ENCODE measurements at places on chromosomes 11 and 22. TPM values are rescaled to one million over a fixed set of nuclear protein-coding genes. Genes with fewer than 3 reads are reported as not detected.
A peak's percentile ranks its signal among the peaks of the same experiment; 100 is the strongest.

GRCh38 chr22:46047841-46048595, 71.1 kb upstream of the WNT7B start:
- no peak for DNase-seq

DNA sequence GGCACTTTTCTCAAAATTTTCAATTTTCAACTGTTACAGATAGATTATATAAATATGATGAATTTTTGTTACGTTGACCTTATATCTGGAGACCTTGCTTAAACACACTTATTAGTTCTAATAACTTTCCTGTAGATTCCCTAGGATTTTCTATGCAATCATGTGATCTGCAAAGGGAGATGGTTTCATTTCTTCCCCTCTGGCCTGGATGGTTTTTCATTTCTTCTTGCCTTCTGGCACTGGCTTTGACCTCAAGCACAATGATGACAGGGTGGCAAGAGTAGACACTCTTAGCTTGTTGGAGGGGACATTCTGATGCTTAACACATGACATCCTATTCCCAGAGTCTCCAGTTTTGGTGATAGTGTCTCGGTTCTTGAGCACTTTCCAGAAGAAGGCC, 75.9 kb downstream of the DGCR2 start:
- no peak for DNase-seq

GRCh38 chr11:79042824-79043223, 398.0 kb downstream of the TENM4 start:
- DNase-seq: no peak

DNA sequence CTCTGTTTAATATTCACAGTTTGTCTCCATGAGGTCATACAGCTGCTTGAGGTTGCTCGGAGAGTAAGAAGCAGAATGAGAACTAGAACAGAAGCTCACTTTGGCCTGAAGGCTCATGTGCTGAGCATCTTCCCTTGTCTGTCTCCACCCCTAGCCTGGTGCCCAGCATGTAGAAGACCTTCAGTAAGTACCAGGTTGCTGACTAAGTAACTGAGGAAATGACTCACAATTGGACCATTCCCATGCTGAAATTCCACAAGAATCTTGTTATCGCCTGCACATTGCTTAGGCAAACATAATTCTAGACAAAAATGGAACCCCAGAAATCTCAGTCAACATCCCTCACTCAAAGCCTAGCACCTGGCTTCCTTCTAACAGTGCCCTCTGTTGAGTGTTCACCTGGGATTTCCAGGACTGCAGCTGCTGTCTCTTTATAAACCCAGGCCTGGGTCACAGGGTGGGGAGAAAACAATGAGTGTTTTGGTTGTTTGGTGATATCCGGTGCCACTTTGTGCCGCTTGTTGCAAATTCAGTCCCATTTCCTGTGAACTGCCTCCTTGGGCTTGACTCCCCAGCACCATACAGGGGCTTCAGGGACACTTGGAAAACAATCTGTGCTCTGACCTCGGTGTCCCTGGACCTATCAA, 406.8 kb downstream of the ETS1 start:
- DNase-seq: no peak

DNA sequence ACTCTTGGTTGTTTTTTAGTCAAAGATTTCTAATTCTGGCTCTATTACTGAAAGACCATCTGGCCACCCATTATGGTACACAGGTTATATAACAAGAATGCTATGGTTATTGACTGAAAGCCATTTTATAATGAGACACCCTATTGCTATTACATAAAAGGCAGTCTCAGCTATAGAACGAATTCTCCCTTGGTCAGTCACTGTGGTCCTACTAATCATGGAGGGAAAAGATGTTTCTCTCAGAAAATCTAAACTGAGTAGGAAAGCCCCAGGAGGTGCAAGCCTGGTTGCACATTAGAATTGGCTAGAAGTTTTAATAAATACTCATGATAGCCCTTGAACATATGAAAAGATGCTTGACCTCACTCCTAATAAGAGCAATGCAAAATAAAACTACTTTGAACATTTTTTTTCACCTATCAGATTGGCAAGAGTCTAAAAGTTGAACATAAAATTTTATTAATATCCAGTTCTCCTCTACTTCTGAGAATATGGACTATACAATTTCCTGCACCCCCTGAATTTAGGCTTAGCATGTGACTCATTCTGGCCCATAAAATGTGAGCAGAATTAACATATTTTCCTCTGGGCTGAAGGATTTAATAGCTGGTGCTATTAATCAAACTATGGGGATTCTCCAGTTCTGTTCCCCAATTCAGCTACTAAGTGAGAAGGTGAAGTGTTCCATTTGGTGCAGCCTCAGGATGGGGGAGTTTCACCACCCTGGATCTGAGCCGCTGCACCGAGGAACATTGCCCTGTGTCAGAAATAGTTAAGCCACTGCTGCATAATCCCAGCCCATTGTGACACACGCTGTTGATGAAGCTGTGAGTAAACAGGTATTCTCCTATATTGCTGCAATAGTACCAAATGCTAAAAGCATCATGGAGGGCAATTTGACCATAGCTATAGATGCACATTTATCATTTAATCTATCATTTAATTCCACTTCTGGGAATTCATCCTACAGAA, 11.5 kb upstream of the CRKL start:
- no peak for DNase-seq

DNA sequence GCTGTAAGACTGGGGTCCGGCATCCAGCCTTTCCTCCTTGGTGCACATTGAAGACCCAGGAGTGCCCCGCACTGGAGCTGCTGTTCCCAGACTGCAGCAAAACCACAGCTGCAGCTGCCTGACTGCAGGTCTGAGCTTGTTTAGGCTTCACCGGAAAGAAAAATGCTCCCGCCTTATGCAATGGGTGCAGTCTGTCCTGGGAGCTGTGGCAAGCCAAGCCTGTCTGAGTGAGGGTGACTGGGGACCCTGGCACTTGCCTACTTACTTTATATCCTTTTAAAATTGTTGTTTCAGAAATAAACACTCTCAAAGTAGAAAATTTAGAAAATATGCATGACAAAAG, 23.3 kb upstream of the CD44 start:
- no peak for DNase-seq

DNA sequence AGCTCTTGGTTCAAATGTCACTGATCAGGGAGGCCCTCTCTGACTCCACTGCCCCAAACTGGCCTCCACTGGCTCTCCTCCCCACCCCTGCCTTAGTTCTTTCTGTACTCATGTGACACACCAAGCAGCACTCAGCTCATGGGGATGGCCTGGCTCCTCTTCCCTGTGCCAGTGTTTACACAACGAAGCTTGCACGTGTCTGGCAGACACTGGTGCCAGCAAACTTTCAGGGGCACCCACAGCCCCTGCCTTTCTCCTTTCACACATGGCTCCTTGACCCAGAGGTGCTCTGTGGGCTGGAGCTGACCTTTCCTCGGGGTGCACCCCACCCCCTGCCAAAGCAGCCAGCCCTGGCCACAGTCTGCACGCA, 37.6 kb upstream of the PARVG start:
- no peak for DNase-seq

DNA sequence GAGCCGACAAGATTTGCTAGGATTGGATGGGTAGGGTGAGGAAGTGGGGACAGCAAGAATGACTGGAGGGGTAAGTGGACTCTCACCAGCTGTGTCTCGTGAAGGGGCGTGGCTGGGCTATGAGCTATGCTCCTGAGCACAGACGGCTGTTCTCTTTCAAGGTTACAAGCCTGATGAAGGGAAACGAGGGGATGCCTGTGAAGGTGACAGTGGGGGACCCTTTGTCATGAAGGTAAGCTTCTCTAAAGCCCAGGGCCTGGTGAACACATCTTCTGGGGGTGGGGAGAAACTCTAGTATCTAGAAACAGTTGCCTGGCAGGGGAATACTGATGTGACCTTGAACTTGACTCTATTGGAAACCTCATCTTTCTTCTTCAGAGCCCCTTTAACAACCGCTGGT, 19.9 kb downstream of the F2 start:
- no peak for DNase-seq

DNA sequence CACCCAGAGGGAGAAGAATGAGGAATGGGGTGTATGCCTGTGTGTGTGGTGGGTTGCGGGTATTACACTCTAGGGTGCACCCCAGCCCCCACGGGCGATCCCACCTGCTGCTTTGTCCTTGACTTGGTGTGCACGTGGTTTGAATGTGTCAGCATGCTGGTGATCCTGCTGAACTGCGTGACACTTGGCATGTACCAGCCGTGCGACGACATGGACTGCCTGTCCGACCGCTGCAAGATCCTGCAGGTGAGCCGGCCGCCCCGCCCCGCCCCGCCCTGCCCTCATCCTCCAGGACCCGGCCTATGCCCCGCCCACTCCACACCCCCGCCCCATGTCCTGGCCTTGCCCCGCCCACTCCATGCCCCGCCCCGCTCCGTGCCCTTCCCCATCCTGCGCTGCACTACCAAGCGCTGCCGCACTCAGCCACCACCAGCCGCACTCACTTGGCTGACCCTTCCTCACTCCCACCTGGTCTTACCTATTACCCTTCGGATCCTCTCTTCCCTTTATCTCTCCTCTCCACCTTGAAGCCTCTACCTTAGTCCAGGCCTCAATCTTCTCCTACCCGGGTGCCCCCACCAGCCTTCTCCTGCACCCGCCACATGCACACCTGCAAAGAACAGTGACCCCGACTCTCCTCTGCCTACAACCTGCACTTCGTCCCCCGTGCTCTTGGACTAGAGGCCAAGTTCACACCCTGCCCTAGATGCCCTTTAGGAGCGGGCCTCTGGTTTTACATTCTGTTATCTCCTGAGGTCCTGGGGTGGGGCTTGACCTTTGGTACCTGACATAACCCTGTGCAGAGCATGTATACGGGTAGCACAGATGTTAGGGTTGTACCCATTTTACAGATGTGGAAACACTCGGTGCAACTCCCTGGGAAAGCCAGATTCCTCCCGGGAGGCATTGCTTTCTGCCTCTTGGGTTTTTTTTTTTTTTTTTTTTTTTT, 27.7 kb downstream of the CACNA1I start:
- DNase-seq: no peak

DNA sequence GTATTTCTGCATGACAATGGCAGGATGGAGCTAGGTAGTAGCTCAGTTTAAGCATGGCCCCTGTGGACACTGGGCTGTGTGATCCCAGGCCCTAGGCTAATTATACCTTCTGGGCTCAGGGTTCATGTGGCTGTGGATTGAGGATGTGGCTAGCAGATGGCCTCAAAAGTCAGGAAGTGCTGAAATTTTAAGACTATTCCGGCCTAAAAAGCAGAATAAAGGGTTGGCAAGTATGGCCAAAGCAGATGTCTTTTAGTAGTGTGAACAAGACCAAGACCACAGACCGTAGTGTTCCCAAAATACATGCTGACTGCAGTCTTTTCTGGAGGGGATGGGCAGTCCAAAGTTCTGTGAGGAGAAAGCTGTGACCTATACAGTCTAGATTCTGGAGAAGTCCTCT, 115.7 kb upstream of the RAG2 start:
- DNase-seq: peak; percentile 4

GRCh38 chr11:31264834-31265233, 104.7 kb downstream of the DCDC1 start:
- no peak for DNase-seq

DNA sequence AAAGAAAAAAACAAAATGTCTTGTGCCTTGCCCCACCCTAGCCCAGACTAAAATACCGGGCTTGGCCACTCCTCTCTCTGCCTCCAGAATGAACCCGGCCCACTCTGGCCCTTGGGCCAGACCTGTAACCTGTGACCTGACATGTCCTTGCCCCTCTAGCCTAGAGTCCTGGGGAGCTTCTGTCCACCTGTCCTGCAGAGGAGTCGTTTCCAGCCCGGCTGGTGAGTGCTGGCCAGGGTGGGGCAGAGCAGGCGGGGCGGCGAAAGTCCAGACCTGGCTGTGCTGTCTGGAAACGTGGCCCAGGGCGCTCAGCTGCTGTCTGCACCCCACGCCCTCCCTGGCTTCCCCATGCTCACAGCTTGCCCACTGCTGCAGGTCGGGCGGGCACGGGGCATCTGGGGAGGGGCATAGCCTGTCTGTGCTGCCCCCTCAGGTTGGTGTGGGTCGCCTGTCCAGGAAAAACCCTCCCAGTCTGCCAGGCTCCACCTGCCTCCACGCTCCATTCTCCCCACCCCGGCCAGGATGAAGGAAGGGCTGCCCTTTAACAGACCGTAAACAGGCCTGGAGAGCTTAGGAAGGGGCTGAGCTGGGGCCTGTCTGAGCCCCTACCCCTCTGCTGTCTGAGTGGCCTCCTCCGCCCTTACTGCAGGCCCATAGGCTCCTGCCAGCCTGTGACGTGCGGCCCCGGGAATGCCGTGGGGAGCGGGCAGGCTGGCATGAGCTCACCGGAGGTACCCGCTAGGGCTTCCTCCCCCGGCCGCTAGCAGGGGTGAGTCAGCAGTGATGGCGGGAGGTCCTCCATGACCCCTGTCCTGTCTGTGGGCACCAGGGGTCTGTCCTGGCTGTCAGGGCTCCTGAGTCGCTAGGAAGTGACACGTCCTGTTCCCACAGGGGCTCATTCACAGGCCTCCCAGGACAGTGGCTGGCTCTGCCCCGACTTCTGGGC, 1.9 kb downstream of the CD151 start:
- no peak for DNase-seq

DNA sequence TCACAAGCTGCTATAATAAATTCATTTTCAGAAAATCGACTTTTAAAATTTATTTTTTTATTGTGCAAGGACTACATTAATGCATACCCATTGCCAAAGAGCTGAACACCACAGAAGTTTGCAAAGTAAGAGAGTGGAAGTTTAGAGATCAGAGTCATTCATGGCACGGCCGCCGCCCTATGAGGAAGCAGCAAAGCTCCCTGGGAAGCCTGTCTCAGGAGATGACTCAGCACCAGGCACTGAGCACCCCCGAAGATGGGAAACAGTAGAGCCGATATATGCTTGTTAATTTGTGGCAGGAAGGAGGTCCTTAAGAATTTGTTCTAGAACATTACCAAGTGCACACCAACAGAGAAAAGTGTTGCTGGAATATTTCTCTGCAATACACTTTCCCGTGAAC, 693.7 kb downstream of the OPCML start:
- DNase-seq: no peak

DNA sequence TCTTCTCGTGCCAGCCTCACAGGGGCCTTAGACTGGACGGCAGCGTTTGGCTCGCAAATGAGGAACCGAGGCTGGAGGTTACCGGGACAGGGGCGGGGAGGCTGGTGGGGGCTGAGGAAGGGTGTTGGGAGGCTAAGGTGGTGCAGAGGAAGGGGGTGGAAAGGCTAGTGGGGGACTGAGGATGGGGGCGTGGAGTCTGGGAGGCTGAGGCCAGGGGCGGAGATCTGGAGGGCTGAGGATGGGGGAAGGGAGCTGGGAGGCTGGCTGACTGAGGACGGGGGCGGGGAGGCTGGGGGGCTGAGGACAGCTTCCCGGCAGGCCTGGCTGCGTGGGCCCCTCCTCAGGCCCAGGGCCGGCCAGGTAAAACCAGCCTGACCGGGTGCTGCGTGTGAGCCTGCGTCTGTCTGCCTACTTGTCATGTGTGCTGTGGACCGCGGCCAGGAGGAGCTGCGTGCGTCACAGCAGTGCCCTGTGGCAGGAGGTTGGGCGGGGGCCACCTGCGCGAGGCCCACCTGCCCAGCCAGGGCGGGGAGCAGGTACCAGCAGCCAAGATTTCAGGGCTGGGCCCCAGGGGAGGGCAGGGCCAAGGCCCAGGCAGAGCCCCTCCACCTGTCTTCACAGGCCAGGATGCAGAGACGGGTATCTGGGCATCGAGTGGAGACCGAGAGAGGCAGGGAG, 9.4 kb upstream of the PIM3 start:
- peak; percentile 93 for DNase-seq

GRCh38 chr22:24093855-24094254, 82.8 kb downstream of the CABIN1 start:
- no peak for DNase-seq

PHF21B gene
- total RNA-seq: 0.39 TPM

A4GALT gene
- total RNA-seq: 6.0 TPM

APOA4 gene
- not detected for total RNA-seq

CDC42BPG gene
- 9.7 TPM for total RNA-seq

CHRM1 gene
- 0.69 TPM for total RNA-seq

YPEL1 gene
- 5.8 TPM for total RNA-seq

MUC5AC gene
- 0.39 TPM for total RNA-seq

FIBIN gene
- total RNA-seq: 21.8 TPM

SLC25A45 gene
- 4.6 TPM for total RNA-seq

OR9I1 gene
- not detected for total RNA-seq
